Activated CD4-positive, alpha-beta T cell treated with anti-CD3 and anti-CD28 coated beads, Interleukin-2, amount 50 U/mL, for 1 hour (primary cell): ENCODE measurements at places on chromosomes 11 and 22.
A peak's percentile ranks its signal among the peaks of the same experiment; 100 is the strongest.

DNA sequence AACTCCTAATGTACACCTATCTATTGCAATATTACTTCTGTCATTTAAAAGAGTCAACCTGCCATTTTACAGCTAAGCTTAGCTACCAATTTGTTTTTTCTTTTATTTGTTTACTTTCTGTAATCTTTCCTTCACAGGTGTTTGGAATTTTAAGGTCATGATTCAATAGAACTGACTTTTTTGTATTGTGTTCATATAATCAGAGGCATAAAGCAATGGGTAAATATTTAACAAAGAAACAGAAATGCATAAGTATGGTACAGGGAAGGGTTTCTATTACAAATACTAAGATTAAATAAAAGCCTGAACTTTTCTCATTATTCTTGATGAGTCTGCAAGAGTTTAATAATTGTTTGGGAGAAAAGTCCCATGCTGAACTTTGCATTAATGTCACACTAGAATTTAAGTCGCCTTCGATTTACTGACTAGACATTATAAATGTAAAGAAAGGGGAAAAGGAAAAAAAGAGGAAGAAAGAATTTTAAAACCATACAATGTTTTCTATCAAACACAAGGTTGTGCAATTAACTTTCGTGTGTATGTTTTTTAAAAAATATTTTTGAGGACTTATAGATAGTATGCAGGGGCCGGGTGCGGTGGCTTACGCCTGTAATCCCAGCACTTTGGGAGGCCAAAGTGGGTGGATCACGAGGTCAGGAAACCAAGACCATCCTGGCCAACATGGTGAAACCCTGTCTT lies 35.0 kb upstream of the HIPK3 start:
- no peak for DNase-seq

DNA sequence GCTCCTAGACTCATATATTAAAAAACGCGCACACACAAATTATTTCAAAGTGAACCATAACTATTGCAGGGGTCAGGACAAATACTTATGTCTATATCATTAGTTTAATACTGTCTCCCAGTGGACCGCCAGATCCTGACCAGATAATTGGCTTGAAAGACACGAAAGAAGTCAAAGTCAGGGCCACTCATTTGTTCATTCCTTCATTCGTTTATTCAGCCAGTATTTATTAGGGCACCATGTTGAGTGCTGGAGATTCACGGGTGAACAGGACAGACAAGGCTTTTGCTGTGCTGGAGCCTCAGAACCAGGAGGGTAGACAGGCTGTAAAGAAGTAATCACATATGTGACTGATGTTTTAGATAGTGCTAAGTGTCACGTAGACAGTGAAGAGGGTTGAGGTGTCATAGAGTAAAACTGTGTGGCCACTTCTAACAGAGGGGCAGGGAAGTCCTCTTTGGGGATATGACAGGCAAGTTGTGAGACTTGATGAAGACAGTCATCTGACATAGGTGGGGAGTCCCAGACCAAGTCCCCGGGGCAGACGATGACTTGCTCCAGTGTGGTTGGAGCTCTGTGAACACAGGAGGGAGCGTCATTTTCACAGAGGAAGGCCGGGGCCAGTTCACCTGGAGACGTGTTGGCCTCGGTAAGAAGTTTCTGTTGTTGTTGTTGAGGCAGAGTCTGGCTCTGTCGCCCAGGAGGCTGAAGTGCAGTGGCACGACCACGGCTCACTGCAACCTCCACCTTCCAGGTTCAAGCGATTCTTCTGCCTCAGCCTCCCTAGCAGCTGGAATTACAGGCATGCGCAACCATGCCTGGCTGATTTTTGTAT lies 25.9 kb downstream of the RBX1 start:
- no peak for DNase-seq

GRCh38 chr11:127000291-127000968 lies at the start of gene KIRREL3:
Gene KIRREL3 (minus strand): TSS chr11:127000770.
- DNase-seq, result no peak

GRCh38 chr11:124869331-124869730 lies 4.1 kb downstream of the ROBO3 start:
- no peak for DNase-seq

DNA sequence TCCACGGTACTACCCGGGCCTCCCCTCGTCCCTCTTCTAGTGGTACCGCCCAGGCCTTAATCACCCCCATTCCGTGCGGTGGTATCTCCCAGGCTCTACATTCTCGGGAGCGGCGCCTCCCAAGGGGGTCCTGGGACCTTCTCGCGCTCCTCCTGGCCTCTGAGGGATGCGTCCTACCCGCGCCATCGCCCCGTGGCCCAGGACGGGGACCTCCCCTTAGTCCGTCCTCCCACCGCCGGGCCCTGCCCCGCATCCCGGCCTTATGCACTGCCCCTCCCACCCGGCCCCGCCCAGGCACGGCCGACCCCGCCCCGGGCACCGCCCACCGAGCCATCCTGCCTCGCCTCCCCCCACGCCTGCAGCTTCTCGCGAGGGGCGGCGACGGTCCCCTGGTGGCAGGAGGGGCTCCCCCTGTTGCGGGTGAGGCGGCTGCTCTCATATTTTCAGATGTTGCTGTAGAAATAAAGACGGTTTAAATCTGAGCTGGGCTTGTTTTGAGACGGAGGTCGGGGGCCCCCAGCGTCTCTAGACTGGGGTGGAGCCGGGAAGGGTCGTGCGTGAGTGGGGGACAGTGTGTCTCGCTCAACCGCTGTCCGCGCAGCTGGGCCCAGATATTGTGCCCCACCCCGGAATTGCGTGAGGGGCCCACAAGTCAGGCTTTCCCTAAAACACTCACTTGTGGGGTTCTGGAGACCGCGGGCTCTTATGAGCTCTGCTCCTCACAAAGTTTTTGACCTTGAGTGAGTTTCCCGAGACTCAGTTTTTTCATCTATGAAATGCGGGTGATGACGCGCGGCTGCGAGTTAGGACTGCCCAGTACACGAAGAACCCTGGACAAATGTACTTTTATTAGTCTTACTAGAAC lies 828 bp upstream of the RAB1B start:
- DNase-seq, result peak; percentile 82
